ENCODE measurements at places on chromosomes 5 and 9.

DNA sequence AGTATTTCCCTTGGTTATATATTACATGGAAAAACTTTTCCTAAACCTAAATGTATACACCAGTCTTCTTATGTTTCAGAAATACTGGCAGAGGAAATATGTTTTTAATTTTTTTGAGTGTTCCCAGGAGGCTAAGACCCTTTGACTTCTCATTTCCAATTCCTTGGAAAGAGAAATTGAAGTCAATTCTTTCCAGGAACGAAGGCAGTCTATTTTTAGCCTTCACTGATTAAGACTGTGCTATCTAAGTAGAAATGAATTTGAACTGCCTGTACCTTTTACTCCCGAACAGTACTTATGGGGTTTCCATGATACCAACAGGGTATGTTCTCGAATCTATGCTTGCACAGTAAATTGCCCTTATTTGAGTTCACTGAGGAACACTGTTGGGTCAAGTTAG is 340.3 kb upstream of the CD180 start:
- DNase-seq = no peak

- no peak for DNase-seq
Observed at GRCh38 chr9:25990376-25990775, 312.1 kb upstream of the TUSC1 start.

DNA sequence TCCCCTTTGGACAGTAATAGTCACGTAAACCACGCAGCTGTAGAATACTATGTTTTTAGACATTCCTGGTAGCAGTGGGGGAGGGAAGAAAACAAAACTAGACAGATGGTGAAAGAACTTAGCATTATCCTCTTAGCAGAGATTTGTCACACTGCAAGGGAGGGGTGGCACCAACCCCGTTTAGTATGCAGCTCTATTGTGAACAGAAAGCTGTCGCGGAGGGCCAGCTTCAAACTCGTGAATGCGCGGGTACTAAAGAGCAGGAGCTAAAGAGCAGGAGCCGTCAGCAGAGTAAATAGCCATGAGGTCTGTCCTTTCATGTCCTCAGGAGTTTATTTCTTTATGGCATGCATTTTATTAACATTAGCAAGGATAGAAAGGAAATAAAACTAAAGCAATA is 141.9 kb upstream of the SLC12A2 start:
- no peak for DNase-seq

- DNase-seq = no peak
Observed at GRCh38 chr5:140042643-140043507, at the start of gene NRG2. Gene NRG2 (minus strand): TSS chr5:140043299.

- DNase-seq = no peak
Observed at GRCh38 chr5:159286420-159287035, 23.4 kb downstream of the UBLCP1 start.

DNA sequence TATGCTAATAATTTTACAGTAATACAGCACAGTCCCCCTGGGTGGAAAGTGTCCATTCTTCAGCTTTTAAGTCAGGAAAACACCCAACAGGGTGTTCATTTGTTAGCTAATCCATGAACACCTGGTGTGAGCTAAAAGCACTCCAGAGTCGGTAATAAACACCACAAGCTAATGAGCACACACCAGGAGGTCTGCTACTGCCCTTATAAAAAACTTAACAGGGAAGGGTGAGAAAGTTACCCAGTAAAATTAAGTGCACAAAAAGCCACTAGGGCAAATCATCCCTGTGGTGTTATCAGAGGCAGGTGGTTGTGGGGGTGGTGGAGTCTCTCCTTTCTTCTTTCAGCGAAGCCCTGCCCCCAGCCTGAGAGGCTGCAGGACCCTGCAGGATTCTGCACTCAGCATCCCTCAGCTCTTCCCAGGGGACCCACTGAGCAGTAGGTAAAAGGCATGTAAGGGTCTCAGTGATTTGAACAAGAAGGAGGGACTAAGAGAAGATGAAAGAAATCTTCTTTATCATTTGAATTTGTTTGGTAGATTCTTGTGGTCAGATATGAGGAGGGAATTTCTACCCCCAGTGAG is 14.4 kb downstream of the GDNF start:
- no peak for DNase-seq

DNA sequence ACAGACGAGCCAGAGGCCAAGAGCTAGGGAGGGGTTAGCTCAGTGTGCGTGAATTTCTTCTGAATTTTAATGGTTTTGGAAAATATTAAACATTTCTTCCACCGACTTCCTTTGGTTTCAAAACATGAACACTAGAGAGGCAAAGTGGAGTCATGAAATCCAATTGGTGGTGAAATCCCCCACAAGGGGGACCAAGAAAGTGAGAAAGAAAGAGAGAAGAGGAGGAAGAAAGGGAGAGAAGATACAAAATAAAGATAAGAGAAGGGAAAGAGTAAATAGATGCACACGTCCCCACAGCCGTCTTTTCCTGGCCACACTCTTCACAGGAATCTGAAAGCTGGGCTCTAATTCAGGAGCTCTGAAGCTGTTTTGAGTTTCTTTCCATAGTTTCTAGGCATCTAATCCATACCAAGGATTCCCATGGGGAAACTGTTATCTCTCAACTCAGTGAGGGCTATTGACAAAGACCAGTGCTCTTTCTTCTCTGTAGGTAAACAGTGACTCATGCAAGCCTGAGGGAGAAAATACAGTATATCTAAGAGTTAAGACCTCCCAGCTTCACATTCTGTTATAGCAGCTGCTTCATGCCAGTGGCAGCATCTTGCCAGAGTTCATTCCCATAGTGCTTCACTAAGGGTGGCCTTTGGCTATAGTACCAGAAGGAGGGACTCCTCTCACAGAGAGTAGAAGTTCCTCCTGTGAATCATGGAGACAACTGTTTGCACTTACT is 115.8 kb upstream of the LIFR start:
- no peak for DNase-seq

GRCh38 chr5:178387061-178387855 is 154.7 kb upstream of the PHYKPL start:
- no peak for DNase-seq

DNA sequence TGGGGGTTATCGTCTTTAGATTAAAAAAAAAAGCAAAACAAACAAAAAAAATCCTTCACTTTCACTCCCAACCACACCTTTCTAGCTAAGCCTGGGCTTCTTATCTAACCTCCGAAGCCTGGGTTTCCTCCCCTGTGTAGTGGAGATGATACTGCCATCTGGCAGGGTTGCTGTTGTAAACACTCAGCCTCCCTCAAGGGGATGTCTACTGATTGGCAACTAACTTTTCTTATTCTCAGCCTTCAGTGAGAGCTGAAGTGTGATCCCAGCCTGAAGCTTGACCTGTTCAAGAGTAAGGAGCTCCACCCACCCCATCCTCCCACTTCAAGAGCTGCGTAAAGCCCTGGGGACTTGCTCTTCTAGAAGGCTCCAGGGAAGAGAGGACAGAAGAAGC is 21.5 kb upstream of the WWC1 start:
- DNase-seq = no peak

- DNase-seq = no peak
Observed at GRCh38 chr5:55438998-55439397, 95.8 kb downstream of the PLPP1 start.

- DNase-seq = no peak
Observed at GRCh38 chr9:127549218-127549617, 62.9 kb upstream of the STXBP1 start.

DNA sequence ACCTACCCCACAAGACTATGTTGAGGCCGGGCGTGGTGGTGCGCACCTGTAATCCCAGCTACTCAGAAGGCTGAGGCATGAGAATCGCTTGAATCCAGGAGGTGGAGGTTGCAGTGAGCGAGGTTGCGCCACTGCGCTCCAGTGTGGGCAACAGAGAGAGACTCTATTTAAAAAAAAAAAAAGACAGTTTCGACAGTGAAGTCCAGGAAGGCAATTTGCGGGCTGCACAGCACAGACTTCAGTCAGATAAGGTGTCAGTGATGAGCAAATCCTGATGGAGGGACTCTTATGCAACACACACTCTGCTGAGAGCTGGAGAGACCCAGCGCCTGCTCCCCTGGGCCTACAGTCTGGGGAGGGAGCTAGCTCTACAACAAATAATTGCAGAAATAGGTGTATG is 14.2 kb downstream of the CCNJL start:
- DNase-seq = no peak

DNA sequence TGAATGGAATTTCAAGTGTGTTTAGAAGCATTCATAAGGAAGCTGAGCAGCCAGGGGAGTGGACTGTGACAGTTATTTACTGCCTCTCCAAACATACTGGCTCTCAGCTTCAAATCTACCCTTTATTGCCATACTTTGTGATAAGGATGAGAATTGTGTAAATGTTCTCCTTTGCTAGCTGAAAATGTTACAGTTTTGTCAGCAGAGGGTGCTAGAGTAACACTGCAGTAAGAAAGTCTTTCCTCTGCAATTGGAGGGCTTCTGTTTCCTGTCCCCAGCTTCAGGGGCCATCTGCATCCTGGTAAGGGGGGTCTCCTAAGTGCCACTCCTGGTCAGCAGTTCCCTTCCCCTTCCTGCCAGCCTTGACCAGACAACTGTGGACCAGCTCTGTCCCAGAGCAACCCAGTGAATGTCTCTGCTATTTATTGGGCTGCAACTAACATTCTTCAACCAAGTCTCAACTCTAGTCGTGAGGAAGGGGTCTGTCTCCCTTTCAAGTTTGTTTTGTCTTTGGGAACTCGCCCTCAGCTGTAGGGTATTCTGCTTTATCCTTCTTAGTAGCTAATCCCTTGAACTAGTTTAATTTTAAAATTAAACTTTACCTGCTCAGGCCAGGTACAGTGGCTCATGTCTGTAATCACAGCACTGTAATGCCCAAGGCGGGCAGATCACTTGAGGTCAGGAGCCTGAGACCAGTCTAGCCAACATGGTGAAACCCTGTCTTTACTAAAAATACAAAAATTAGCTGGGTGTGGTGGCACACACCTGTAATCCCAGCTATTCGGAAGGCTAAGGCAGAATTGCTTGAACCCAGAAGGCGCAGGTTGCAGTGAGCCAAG is 45.3 kb downstream of the RAPGEF6 start:
- DNase-seq = no peak

DNA sequence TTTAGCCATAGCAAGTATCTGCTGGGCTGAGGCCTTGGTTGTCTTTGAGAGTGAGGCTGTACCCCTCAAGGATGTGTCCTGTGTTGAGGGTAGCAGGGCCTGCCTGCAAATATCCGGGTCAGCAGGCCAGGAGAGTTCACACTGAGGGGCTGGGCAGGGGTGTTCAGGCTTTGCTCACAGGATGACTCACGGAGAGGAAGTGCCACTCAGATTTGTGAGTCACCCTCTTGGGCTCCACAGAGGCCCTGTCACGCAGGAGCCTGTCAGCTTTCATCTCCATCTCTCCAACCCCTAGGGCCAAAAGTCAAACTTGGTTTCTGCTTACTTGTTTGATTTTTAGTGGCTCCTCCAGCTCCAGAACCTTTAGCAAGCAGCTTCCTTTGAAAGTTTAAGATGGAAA is 211.5 kb downstream of the SEC61B start:
- DNase-seq = peak; percentile 23

- DNase-seq = no peak
Observed at GRCh38 chr5:19886123-19886917, 101.7 kb downstream of the CDH18 start.
